Mesothelial cell of epicardium (in vitro differentiated cells): ENCODE measurements at places on chromosomes 3 and 15.

- DNase-seq, result no peak
Observed at GRCh38 chr3:119497820-119498185, 544 bp upstream of the TIMMDC1 start.

DNA sequence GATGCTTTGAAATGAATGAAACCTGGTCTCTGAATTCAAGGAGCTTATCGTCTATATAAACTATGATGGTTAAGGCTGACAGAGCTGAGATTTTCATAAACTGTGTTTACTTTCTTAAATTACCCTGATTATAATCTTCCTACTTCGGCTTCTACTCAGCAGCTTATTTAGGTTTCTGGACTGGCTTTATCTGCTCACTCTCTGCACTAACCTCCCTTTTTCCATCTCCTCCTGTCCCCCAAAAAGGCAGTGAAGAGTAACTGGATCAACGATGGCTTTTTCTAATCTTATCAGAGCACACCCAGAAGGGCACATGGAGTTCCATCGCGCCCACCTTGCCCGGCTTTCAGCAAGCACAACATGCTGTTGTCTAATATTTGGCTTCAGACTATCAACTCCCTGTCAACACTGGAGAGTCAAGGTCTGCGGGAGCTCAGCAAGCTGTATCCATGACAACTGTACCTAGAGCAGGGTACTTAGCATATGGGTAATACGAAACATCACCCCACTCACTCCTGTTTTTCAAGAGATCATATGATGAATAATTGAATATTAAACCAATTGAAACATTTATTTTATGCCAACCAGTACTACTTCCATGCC, 417.3 kb downstream of the GABRB3 start:
- no peak for DNase-seq

GRCh38 chr3:52119826-52120225, 34.4 kb downstream of the POC1A start:
- DNase-seq, result no peak

DNA sequence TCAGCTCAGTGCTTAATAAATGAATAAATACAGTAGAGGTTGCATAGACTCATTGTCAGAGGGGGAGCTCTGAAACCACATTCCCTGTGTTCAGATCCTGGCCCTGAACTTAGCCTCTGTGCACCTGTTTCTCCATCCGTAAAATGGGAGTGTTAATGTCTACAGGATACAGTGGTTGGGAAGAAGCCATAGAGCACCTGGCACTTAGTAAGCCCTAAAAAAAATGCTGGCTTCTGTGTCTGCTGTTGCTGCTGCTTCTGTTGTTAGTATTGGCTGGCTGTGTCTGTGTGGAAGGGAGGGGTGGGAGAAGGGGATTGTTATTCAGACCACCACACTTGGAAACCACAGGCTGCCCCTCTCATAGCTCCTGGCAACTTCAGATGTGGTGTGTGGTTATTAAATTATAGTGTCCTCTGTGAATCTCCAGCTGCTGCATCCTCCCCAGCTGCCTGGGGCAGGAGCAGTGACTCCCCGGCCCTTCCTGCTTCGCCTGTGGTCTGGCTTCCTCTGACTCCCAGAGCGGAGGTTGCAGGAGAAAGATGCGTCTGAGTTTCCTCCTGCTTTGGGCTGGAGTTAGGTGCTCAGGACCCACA, 31.0 kb downstream of the FGD5 start:
- DNase-seq, result no peak

- DNase-seq, result no peak
Observed at GRCh38 chr3:10551821-10552630, 46.6 kb upstream of the ATP2B2 start.

DNA sequence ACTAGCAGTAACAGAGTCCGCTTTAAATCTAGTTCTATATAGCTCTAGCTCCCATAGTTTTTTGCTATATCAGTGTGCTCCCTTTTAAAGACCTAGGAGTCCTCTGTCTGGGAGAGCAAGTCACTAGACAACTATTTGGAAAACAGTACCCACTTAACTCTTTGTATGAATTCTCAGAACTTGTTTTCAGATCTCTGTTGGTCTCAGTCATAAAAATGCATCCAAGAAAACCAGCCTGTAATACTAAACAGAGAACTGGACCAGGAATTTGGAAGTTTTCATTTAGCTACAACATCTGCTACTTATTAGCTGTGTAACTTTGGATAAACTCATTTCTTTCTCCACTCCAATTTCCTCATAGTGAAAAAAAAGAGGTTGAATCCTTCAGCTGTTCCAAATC, 56.9 kb upstream of the C3orf49 start:
- DNase-seq, result no peak

DNA sequence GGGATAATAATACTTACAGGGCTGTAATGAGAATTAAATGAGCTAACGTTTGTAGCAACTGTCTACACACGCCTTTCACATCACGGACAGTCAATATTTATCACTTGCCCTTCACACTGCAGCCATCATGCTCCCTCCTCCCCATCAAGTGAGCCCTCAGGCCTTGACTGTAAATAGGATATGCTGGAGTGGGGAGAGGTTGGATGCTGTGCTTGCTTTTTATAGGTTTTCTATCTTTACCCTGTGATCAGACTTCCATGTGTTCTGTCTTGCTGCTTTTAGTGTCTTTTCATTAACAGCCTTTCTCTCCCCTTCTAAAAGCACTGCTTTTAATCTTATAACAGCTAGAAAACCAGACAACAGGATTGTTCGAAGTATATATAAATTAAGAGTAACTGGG, 12.8 kb upstream of the MAGEF1 start:
- DNase-seq, result no peak

- DNase-seq, result no peak
Observed at GRCh38 chr3:151592287-151592686, 131.4 kb upstream of the IGSF10 start.
